A549 (cell line): ENCODE measurements at places on chromosomes 5 and 9.
A peak's percentile ranks its signal among the peaks of the same experiment; 100 is the strongest.

DNA sequence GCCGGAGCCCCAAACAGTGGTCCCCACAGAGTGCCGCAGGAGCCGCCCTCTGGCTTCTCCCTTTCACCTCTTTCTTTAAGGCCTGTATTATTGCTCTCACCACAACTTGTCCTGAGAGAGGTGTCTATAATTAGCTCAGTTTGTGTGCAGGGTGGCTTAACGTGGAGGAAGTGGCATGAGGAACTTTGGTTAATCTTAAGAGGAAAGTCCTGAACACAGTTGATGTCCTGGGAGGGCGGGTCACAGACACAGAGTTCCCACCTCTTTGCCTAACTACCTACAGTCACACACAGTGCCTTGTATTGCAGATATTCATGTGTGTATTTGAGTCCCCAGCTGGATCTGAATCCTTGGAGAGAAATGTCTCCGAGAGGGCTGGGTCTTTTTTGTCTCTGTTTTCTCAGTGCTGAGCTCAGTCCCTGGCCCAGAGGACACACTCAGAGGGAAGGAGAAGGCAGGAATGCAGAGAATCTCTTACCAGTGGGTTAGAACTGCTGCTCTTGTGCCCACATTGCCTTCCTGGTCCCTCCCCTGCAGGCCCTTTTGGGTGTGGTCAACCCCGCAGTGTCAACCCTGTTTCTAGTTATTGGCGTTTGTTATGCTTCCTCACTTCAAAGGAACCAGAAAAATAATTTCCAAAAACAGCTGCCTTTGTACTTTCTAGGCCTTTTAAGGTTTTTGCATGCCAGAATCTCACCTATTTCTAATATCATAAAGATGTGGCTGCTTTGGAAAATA, 392.5 kb downstream of the KDM4C start:
- no peak for DNase-seq

DNA sequence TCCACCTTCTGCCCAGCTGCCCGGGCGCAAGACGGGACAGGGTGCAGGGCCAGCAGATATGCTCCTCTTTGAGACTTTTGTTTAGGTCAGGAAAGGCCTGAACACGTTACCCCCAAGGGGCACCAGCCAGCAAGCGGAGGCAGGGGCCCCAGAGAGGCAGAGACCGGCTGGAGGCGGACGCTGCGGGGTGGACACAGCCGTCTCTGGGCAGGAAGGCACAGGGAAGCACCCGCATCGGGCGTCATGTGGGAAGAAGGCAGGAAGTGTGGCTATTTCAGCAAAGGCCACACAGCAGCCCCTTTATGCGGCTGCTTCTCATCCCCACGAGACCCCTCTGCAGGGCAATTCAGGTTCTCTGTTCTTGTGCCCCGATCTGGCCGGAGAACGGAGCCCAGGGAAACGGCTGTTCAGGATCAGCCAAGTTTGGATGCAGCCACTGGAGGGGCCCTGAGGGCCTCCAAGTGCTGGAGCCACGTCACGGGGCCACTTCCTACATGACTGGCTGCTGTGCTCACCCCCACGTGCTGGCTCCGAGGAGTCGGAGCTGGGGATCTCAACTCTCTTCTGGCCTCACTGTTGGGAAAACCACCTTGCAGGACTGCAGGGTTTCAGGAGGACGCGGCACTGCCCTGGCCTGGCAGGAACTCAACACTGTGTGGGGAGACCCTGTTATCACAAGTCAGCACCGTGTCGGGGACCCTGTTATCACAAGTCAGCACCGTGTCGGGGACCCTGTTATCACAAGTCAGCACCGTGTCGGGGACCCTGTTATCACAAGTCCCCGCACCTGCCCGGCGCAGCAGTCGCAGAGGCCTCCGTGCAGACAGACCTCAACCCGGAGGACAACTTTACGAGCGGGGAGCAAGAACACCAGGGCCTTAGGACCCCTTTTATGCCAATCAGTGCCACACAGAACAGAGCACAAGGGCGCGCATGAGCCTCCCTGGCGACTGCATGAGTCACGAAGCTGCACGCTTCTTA, 44.4 kb downstream of the SLC12A7 start:
- no peak for DNase-seq

DNA sequence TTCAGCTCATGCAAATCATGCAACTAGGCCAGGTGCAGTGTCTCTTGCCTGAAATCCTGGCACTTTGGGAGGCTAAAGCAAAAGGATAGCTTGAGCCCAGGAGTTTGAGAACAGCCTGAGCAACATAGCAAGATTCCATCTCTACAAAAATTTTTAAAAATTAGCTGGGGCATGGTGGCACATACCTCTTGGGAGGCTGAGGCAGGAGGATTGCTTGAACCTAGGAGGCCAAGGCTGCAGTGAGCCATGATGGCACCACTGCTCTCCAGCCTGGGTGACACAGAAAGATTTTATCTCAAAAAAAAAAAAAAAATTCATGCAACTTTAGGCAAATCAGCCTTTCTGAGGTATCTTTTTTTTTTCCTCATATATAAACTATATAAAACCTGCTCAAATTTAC, 35.6 kb upstream of the CCNB1 start:
- DNase-seq, result no peak

- DNase-seq, result peak; percentile 56
Observed at GRCh38 chr9:72753266-72753893, 199.5 kb downstream of the ALDH1A1 start.

GRCh38 chr9:73841018-73841417, 656.1 kb upstream of the RORB start:
- no peak for DNase-seq

DNA sequence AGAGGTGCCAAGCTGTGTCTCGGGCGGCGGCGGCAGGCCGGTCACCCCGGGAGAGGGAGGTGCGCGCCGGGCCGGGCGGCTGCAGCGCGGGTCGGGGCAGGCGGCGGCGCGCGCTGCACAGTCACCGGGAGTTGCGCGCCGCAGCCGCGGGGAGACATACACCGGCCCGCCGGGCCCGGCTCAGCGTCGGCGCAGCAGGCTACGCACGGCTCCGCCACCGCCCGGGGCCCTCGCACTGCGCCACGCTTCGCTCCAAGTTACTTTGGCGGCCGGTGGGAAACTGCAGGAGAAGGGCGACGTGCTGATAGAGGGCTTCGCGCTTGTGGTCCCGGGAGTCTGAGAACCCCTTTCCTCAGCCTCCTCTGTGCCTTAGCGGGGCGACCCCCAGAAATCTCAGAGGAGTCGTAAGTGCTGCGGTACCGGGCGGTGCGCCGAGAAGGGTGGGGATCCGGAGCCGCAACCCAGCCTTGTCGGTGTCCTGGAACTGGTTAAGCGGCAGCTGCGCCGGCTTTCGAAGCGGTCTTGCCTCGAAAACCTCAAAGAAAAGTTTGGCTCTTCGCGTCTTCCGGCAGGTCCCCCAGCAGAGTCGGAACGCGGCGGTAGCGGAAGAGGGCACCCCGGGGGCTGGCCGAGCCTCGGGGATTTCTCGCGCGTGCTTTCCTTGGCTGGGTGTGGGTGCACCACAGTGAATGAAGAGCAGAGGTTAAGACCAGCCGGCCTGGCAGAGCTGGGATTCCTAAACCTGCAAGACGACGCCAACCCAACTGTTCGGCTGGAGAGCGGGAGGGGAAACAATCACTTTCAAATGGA, at the start of gene EFNA5:
Gene EFNA5 (minus strand): TSS at position 6 of the 810 bp plus-strand sequence.
- peak; percentile 30 for DNase-seq
